ENCODE measurements at places on chromosomes 1 and 21. TPM values are rescaled to one million over a fixed set of nuclear protein-coding genes. Genes with fewer than 3 reads are reported as not detected.

FAM177B gene
- total RNA-seq = not detected

TDRD5 gene
- not detected for total RNA-seq

MYOG gene
- not detected for total RNA-seq

GRIK3 gene
- total RNA-seq = not detected

YRDC gene
- 21.7 TPM for total RNA-seq

DMRTA2 gene
- total RNA-seq = not detected

COA6 gene
- total RNA-seq = 6.8 TPM

Data from IMR-90 (cell line).